ENCODE measurements at places on chromosomes 5 and 9.

- no peak for DNase-seq
Observed at GRCh38 chr5:51388488-51389287, 5.4 kb downstream of the ISL1 start.

DNA sequence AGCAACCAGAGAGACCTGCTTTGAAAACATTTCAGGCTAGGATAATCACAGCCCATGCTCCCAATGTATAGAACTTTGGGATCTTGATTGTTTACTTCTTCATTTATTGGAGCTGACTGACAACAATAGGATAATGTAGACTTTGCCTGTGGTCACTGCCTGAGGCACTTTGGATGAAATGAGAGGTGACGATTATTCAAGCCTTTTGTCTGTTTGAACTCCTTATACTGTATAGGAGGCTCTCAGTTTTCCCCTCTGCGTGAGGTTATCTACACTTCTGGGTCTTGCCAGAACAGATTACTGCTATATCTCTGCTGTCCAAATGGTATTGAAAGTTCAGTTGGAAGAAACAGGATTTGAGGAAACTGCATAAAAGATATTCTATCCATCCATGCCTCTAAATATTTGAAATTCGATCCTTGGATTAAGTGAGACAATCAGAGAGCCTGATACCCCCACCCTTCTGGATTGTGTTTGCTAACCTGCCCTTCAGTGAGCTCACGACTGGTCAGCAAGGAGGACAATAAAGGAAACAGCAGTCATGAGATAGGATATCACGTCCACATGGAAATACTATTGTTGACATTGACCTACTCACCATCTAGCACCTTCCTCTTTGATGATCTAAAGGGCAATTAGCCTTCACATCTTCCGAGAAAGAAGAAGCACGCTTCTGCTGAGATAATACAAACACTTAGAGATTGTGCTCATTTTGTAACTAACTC lies 98.1 kb downstream of the DOCK8 start:
- DNase-seq, result no peak

- no peak for DNase-seq
Observed at GRCh38 chr5:143206196-143207053, 197.1 kb downstream of the NR3C1 start.

DNA sequence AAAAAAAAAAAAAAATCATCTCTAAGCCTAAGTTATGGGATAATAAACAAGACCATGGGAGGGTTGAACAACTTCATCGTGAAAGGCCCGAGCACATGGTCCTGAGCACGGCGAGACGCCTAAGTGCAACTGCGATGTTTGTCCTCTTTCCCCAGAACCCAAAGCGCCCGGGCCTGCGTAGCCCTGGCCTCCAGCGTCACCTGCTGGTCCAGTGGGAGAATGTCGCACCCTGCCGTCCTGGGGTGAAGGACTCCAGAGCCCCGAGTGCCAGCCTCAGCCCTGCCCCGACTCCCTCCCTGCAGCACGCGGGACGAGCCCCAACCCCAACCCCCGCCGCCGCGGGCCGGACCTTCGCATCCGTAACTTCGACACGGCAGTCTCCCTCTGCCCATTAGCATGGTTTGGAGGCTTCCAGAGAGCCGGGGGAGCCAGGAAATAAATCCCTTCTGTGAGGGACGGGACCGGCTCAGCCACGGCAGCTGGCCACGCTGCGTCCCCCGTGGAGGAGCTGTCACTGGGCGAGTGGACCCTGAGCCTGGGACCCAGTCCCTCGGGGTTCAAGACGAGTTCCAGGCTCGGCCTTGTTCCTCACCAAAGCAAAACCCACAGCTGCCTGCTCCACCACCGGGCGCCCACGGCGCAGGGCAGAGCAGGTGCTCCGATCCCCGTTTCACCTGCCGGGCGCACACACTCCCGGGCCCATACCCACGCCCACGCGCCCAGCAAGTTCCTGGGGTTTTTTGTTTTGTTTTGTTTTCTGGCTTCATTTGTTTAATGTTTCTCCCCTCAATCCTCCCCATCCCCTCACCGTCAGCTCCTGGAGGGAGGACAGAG lies 132.5 kb upstream of the HAND1 start:
- peak; percentile 84 for DNase-seq

- DNase-seq, result no peak
Observed at GRCh38 chr5:141483902-141484301, 928 bp upstream of the PCDHGC4 start.

GRCh38 chr5:107719034-107719606 lies 48.4 kb upstream of the EFNA5 start:
- no peak for DNase-seq

DNA sequence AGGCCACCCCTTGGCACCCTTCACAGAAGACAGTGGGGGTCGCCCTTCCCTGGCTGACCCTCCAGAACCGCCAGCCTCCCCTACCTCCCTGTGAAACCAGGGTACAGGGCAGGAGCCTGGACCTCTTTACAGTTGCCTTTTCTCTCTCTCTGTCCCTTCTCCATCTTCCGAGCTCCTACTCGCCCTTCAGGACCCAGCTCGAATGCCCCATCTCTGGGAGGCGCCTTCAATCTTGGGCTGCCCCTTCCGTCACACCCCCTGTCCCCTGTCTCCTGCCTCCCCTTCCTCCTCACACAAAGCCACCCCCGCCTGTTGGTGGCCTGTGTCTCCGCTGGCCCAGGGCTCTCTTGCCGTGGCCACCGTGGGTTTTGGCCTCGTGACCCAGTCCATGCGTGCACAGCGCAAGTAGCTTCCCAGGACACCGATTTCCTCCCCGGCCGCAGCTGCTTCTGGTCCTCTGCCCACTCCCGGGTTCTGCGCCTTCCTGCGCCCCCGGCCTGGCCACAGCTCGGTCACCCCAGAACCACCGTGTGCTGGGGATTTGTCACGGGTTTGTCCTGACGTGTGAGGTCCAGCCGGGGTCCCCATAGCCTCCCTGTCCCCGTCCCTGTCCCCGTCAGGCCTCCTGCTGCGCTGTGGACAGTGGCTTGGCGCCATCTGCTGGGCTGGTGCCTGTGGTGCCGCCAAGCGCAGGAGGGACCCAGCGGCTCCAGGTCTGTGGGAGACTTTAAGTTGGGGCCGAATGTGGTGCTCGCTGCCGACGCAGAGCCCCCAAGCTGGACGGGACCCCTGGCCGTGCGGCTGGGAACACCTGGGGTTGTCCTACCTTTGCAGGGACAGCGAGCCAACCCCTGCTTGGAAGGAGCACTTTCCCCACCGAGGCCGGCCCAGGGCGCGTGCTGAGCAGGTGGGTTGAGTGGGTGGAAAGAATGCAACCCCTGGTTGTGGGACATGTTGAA lies 4.0 kb upstream of the TMEM250 start:
- peak; percentile 39 for DNase-seq

GRCh38 chr9:1386420-1386819 lies 336.3 kb downstream of the DMRT2 start:
- DNase-seq, result no peak

- DNase-seq, result no peak
Observed at GRCh38 chr9:136020206-136020605, 59.0 kb upstream of the UBAC1 start.

DNA sequence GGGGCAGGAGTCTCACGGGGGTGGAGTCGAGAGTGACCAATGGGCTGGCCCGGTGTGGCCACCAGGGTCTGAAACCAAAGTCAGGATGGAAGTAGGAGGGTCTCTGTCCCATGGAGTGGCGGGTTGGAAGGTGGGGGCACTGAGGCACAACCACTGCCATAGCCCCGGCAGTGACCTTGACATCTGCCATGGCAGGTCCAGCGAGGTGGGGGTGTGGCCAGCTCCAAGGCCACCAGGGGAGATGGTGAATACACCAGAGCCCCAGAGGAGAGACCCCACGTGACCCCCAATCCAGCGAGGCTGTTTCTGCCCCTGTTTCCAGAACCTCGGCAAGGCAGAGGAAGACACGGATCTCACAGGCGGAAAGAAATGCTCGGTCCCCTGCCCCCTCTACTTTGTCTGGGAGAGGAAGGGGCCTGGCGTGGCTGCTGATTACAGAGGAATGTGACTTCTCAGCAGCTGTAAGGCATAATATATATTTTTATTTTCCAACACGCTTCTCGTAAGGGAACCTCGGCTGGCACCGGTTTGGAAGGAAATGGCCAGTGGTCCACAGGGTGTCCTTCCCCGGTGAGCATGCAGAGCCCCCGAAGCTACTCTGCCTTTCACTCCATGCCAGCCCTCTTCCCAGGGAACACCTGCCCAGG lies 105.7 kb upstream of the SARDH start:
- no peak for DNase-seq

DNA sequence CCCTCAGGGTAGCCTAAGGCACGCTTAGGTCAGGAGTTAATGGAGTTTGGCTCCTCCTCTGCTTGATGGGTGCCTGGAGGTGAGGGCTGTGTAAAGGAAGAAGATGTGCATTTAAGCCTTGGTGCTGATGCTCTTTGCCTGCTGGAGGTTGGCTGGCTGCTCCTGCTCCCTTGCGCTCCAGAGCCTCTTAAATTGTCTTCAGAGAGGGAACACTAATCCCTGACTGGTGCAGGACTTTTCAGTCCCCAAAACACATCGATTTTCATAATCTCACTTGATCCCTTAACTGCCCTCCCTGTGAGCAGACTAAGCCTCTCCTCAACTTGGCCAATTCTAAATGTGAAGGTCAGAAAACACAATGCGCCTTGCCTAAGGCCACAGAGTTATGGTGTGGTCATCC lies 16.2 kb upstream of the TCOF1 start:
- peak; percentile 14 for DNase-seq

DNA sequence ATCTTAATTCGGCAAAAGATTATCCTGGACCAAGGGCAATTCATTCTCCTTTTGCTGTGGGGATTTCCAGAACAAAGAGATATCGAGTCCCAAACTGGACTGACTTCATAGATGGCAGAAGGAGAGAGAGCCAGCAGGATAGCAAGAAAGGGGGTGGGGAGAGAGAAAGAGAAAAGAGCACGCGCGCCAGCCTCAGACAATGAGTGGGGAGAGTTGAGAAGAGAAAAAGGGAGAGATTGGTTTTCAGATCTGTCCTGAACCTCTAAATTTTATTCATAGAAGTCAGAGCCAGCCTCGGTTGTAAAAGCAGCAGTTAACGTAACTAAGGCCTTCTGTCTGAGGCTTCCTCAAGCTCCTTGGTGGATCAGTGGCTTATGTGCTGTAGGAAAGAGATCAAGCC lies 55.3 kb upstream of the ALDH1B1 start:
- no peak for DNase-seq

DNA sequence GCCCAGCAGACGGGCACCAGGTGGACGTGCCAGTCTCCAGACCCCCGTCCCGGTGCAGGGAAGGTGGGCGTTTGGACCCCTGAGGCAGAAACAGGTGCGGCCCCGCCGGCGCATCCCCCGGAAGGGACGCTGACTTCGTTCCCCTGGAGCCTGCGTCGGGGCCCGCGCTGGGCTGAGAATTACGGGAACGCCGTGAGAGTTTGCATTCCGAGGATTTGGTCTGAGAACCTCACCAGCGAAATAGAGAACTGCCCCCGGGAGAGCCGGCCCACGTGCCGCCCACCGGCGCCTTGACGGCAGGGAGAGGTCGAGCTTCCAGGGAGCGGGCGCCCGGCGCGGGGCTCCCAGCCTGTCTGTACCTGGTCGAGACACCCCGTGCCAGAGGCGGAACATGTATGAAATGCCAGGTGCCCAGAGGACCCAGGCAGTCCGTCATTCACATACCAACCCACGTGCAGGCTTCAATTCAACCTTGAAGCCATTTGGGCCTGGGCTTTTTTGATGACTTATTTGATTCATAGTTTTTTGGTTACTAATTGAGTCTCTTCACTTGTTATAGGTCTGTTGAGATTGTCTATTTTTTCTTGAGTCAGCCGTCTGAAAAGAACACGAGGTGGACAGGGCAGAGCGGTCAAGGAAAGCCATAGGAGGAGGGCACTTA lies 877 bp upstream of the CAMSAP1 start:
- no peak for DNase-seq

- DNase-seq, result no peak
Observed at GRCh38 chr5:67795781-67796477, 419.6 kb upstream of the PIK3R1 start.

- no peak for DNase-seq
Observed at GRCh38 chr5:31194892-31195555, 1.5 kb downstream of the CDH6 start.

GRCh38 chr9:103574056-103574455 lies 520.1 kb upstream of the SMC2 start:
- DNase-seq, result no peak

GRCh38 chr9:118961857-118962256 lies 407.4 kb downstream of the BRINP1 start:
- DNase-seq, result no peak

DNA sequence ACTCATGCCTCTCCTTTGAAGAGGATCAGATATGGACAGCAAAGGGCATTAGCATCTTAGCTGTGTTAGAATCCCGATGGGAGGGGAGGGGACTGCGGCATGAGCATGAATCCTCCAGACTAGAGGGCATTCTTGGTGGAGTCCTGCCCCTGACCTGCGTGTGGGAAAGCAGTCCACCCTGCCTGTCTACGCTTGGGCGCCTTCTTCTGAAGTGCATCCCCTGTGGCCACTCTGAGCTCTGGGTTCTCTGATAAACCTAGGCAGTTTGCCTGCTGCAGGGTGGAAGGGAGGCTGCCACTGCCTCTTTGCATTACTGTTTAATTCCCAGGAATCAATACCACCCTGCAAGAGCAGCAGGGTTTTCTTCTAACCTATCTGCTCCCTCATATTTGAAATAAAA lies 169.3 kb downstream of the INSYN2B start:
- no peak for DNase-seq

DNA sequence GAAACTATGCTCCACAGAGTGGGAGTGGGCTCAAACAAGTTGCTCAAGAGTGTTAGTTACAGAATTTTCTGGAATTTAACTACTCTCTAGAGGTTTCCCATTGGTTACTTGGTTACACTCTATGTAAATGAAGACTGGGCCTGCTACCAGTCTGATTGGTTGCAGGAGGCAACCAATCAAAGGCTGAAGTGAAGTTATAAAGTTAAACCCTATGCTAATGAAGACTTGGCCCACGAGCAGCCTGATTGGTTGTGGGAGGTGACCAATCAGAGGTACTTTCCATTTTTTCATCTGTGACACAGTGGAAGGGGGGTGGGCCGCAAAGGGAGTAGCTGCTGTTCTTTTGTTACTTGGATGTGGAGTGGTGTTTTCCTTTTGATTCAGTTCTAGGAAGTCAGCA lies 69.4 kb downstream of the CACNA1B start:
- DNase-seq, result no peak

GRCh38 chr9:17031546-17031945 lies 103.3 kb upstream of the CNTLN start:
- DNase-seq, result peak; percentile 39

DNA sequence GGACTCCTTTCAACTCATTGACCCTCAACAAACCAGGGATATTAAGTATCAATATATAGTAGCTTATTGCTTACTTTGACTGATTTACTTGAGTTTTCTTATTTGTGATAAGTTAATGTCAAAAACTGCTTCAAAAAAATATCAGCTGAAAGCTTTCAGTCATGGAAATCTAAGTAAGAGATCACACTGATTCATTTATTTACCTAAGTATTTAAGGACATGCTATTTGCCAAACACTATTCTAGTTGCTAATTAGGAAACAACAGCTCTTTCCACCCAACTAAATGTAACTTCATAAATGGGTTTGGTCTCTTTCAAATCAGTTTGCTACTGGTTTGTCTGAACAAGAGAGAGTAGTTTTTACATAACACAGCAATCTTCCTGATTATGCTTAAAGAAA lies 48.2 kb downstream of the CHD1 start:
- no peak for DNase-seq
